MG63 (cell line): ENCODE measurements at places on chromosomes 12 and 14. TPM values are rescaled to one million over a fixed set of nuclear protein-coding genes. Genes with fewer than 3 reads are reported as not detected.

Gene NRIP2
- not detected in 2 replicates for total RNA-seq

Gene RAD9B
- 0.25 and 2.0 TPM in 2 replicates for total RNA-seq

Gene HSPB8
- 18.2 and 22.3 TPM in 2 replicates for total RNA-seq

Gene LRP1-AS
- total RNA-seq: not detected in 2 replicates

Gene CPM
- 1.7 and 4.6 TPM in 2 replicates for total RNA-seq

Gene GCN1
- total RNA-seq: 39.6 and 76.8 TPM in 2 replicates

Gene CLEC2A
- total RNA-seq: not detected in 2 replicates

Gene RNFT2
- 1.1 and 1.2 TPM in 2 replicates for total RNA-seq

Gene RASSF9
- total RNA-seq: 0.25 and 1.2 TPM in 2 replicates

Gene PLEKHH1
- 0.07 and 0.47 TPM in 2 replicates for total RNA-seq

Gene DAO
- total RNA-seq: not detected in 2 replicates

Gene SERPINA12
- not detected in 2 replicates for total RNA-seq

Gene TEX52
- not detected in 2 replicates for total RNA-seq
